ENCODE measurements at places on chromosomes 13 and 19. TPM values are rescaled to one million over a fixed set of nuclear protein-coding genes. Genes with fewer than 3 reads are reported as not detected.

- no peak for DNase-seq
Observed at GRCh38 chr13:92829930-92830329, 396.7 kb upstream of the GPC6 start.

GRCh38 chr19:38082256-38083118 lies 141.5 kb downstream of the DPF1 start:
- DNase-seq, result no peak

The GRIN3B gene
- total RNA-seq, result not detected

The RASIP1 gene
- total RNA-seq, result 0.12 TPM

- peak; percentile 74 for DNase-seq
Observed at GRCh38 chr19:46016426-46017094, 6.3 kb downstream of the PGLYRP1 start.
